ENCODE measurements at places on chromosomes 12 and 14. TPM values are rescaled to one million over a fixed set of nuclear protein-coding genes. Genes with fewer than 3 reads are reported as not detected.

- H3K36me3 ChIP-seq = no peaks in the 10 kb centered on the region
- peaks cover 5% of the 10 kb centered on the region for H3K4me1 ChIP-seq
- peak; percentile 53 for DNase-seq
- H3K27me3 ChIP-seq = peaks cover 13% of the 10 kb centered on the region
- H3K4me3 ChIP-seq = no peak overlapping the region
- no peak overlapping the region for H3K27ac ChIP-seq
Observed at GRCh38 chr12:116693286-116694227, 44.3 kb downstream of the SPRING1 start.

GZMB gene
- 5.1 TPM for total RNA-seq

DNA sequence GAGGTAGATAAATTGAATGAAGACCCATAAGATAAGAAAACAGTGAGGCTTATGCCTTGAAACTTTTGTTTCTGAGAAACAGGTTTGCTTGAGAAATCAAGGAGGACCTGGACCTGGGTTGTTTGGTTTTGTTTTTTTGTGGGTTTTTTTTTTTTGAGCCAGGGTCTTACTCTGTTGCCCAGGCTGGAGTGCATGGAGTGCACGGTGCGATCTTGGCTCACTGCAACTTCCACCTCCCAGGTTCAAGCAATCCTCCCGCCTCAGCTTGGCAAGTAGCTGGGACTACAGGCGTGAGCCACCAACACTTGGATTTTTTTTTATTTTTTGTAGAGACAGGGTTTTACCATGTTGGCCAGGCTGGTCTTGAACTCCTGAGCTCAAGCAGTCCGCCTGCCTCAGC lies 9.0 kb upstream of the PPTC7 start:
- H3K27me3 ChIP-seq = no peaks in the 10 kb centered on the region
- no peaks in the 10 kb centered on the region for H3K36me3 ChIP-seq
- DNase-seq = no peak
- no peak overlapping the region for H3K4me3 ChIP-seq
- no peaks in the 10 kb centered on the region for H3K4me1 ChIP-seq

GRCh38 chr12:103956509-103957027 lies 9.1 kb upstream of the TDG start:
- H3K4me1 ChIP-seq = peaks cover 16% of the 10 kb centered on the region
- peak overlapping the region; percentile 91 for H3K27ac ChIP-seq
- DNase-seq = no peak
- H3K36me3 ChIP-seq = peaks cover 9% of the 10 kb centered on the region

- no peak overlapping the region for H3K4me3 ChIP-seq
- H3K4me1 ChIP-seq = peaks cover 18% of the 10 kb centered on the region
- H3K27ac ChIP-seq = no peak overlapping the region
- no peaks in the 10 kb centered on the region for H3K36me3 ChIP-seq
- no peaks in the 10 kb centered on the region for H3K27me3 ChIP-seq
Observed at GRCh38 chr12:4135919-4136605, 137.5 kb upstream of the CCND2 start.

INHBC gene
- not detected for total RNA-seq

DNA sequence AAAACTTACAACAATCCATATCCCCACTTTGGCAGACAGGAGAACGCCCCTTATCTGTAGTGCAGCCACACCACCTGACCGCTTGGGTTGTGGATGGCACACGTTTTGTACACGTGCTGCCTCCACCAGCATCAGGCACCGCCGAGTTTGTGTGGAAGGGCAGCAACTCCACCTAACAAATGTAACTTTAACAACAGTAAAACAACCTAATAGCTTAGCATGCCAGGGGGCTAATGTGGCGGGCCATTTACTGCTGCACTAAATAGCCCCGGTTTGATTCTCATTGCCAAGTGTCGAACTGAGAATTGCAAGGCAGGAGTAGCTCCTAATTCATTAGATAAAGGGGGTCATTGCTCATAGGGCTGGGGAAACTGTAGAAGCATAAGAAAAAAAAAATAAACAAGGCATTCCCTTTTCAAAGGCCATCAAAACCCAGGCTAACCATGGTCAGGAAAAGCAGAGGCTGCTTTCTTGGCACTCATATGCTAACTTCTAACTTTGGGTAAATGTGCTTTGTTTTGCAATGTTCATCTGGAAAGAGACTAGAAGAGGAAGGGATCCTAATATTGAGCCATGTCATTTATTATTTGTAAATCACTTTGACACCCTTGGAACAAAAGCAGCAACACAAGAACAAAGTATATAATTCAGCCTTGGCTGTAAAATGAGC lies 279.7 kb upstream of the SOX5 start:
- H3K4me1 ChIP-seq = peaks cover 6% of the 10 kb centered on the region
- H3K27me3 ChIP-seq = no peaks in the 10 kb centered on the region
- no peaks in the 10 kb centered on the region for H3K36me3 ChIP-seq
- no peak overlapping the region for H3K27ac ChIP-seq

SPX gene
- 24.0 TPM for total RNA-seq

SOS2 gene
- total RNA-seq = 57.1 TPM

- H3K36me3 ChIP-seq = no peaks in the 10 kb centered on the region
- peak; percentile 50 for DNase-seq
- H3K27me3 ChIP-seq = no peaks in the 10 kb centered on the region
Observed at GRCh38 chr14:55129086-55129427, at the start of gene LGALS3. LGALS3 (plus strand) TSS chr14:55129252; CDS start chr14:55137374, 8,122 bp downstream.

DNA sequence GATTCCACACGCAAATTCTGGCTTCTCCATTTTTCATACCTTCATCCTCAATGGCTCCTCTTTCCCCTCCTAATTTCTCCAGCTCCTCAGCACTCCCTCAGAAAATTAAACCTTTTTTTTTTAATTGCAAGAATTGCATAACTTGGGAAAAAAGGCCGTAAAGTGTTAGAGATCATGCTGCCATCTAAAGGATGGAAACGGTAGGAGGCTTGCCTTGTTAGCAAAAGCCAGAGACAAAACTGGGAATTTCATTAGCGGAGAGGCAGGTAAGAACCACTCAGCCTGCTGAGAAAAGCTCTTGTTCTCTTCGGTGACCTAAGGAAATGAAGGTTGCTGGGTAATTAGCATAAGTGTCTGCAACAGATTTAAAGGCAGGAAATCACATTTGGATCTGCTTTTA lies 204.3 kb downstream of the AEBP2 start:
- no peaks in the 10 kb centered on the region for H3K27me3 ChIP-seq
- no peak overlapping the region for H3K27ac ChIP-seq

RAB15 gene
- 16.4 TPM for total RNA-seq

GRCh38 chr14:66496911-66497310 lies 10.7 kb downstream of the CCDC196 start:
- H3K27me3 ChIP-seq = no peaks in the 10 kb centered on the region
- H3K36me3 ChIP-seq = no peaks in the 10 kb centered on the region
- no peak for DNase-seq
- H3K27ac ChIP-seq = no peak overlapping the region
- no peaks in the 10 kb centered on the region for H3K4me1 ChIP-seq

DNA sequence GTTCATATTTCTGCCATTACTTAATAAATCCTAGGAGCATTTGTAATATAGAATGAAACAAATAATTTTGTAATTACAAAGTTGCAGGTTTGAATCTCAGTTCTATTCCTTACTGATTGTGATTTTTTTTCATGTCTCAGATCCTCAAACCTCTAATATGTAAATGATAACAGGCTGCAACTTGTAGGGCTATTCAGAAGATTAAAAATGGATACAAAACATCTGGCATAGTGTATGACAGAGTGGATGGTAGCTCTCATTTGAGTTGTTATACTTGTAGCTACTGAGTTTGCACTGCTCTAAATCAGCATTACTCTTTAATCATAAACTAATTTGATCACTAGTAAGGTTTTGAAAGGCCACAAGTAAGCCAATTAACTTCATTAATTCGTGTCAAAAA lies 406.3 kb upstream of the MGAT4C start:
- no peak for DNase-seq
- H3K27me3 ChIP-seq = no peaks in the 10 kb centered on the region
- no peak overlapping the region for H3K4me3 ChIP-seq
- H3K36me3 ChIP-seq = no peaks in the 10 kb centered on the region
- H3K27ac ChIP-seq = no peak overlapping the region
- no peaks in the 10 kb centered on the region for H3K4me1 ChIP-seq

DNA sequence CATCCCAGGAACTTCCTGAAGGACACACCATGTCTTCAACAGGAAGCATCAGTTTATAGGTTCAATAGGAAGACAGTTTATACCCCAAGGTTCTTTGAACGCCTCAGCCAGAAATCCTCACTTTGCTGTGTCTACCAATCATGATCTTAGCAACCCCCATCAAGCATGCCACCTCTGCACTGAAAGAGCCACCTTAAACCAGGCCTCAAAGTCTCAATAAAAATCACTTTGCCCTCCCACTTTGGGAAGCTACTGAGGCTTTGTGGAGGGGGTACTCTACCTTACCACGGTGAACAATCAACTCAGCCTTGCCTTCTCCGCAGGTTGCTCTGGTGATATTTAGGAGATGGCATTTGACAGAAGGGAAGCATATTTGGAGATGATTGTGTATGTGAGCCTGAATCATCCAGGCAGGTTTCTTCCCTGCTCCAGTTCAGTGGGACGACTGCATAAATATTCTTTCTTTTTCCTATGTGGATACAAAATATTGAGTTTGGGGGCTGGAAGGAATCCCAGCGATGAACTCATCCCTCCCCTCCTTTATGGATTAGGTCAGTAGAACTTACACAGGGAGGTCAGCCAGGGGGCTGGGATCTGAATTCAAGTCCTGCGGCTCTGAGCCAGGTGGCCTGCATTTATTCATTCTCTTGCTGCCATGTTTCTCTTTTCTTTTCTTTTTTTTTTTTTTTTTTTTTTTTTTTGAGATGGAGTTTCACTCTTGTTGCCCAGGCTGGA lies 42.8 kb upstream of the VASH1 start:
- peaks cover 13% of the 10 kb centered on the region for H3K4me1 ChIP-seq
- no peaks in the 10 kb centered on the region for H3K36me3 ChIP-seq
- no peak for DNase-seq
- peak overlapping the region; percentile 35 for H3K27ac ChIP-seq
- H3K27me3 ChIP-seq = no peaks in the 10 kb centered on the region

GRCh38 chr14:89773644-89774316 lies 180.8 kb downstream of the EFCAB11 start:
- no peak for DNase-seq
- no peak overlapping the region for H3K4me3 ChIP-seq
- H3K27ac ChIP-seq = no peak overlapping the region
- no peaks in the 10 kb centered on the region for H3K27me3 ChIP-seq
- H3K36me3 ChIP-seq = no peaks in the 10 kb centered on the region

- DNase-seq = no peak
- H3K4me1 ChIP-seq = no peaks in the 10 kb centered on the region
- H3K36me3 ChIP-seq = no peaks in the 10 kb centered on the region
- H3K27ac ChIP-seq = no peak overlapping the region
- no peaks in the 10 kb centered on the region for H3K27me3 ChIP-seq
Observed at GRCh38 chr14:81980601-81981306, 447.1 kb upstream of the SEL1L start.

GRCh38 chr14:96146131-96146771 lies 58.4 kb upstream of the BDKRB2 start:
- DNase-seq = peak; percentile 20
- H3K27me3 ChIP-seq = no peaks in the 10 kb centered on the region
- H3K27ac ChIP-seq = no peak overlapping the region
- H3K36me3 ChIP-seq = no peaks in the 10 kb centered on the region
- H3K4me1 ChIP-seq = peaks cover 2% of the 10 kb centered on the region

GRCh38 chr14:63715360-63715759 lies 12.5 kb downstream of the SGPP1 start:
- no peaks in the 10 kb centered on the region for H3K27me3 ChIP-seq
- peaks cover 3% of the 10 kb centered on the region for H3K36me3 ChIP-seq

DNA sequence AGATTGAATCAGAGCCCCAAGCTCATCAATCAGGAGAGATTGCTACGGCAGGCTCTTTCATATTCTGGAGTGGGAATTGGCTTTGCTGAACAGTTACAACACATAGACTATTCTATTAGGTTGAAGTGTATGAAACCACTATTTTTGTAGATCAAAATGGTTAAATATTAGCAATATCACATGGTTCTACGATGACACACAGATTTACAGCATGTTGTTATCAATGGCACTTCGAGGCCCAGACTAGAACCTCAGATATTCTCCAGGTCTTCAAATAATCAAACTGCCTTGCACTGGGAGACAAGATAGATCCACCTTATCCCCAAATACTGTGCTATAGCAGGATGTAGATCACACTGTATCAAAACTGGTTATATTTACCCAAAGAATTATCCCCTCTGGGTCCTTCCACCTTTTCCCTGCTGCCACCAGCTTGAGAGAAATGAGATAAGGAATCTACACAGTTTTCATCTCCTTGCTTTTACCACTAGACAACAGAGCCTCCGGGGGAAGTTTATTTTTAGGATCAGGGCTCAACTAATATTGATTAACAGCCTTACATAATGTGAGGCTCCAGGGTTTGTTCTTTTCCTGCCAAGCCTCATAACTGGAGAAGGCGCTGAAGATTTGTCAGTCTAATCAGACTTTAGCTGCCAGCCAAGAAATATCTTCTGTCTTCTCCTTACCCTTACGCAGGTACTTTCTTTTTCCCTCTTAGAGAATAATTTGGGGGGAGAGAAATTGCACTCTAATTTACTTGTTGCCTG lies 507.1 kb downstream of the DIO2 start:
- DNase-seq = no peak
- H3K4me3 ChIP-seq = no peak overlapping the region
- H3K36me3 ChIP-seq = no peaks in the 10 kb centered on the region
- H3K27ac ChIP-seq = no peak overlapping the region
- peaks cover 26% of the 10 kb centered on the region for H3K4me1 ChIP-seq
- no peaks in the 10 kb centered on the region for H3K27me3 ChIP-seq

SLC6A12 gene
- 4.5 TPM for total RNA-seq

NPAS3 gene
- total RNA-seq = 0.48 TPM

DNA sequence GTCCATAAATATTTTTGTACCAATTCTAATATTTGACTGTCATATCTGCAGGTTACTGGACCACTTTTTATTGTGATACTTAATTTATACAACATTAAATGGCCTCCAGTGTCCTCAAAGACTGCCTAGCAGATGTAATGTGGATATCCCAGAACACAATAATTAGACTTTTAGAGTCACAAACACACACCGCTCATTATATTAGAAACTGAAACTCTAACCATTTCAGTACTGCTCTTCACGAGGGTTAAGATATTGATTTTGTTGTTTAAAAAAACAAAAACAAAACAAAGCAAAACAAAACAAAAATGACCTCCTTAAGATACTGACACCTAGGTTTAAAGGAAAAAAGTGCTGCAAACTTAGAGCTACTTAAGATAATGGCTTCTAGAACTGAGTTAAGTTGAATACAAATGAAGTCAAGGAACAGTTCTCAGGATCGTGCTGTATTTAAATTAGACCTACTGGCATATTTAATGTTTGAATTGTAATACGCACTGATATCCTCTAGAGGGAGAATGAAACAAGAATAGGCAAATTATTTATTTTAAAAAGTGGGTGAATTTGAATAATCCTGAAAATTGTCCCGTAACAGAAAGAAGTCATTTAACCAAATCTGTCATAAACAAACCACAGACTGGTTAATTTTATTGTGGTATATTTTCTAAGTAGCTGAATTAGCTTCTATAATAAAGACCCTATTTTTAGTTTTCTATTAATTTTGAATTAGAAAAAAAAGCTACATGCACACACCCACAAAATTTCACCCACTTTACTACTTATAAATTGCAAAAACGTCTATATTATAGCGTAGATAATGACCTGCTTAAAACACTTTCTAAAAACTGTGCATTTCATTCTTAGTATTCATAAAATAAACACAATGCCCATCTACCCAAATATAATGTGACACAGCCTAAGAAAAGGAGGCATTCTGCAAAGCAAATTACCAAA lies 395.2 kb upstream of the DCN start:
- H3K4me1 ChIP-seq = peaks cover 15% of the 10 kb centered on the region
- peak; percentile 66 for DNase-seq
- H3K27ac ChIP-seq = no peak overlapping the region
- H3K36me3 ChIP-seq = no peaks in the 10 kb centered on the region
- H3K27me3 ChIP-seq = no peaks in the 10 kb centered on the region
- no peak overlapping the region for H3K4me3 ChIP-seq

Measured in lung (tissue), 17 donors.